ENCODE measurements at places on chromosomes 2 and 18. TPM values are rescaled to one million over a fixed set of nuclear protein-coding genes. Genes with fewer than 3 reads are reported as not detected.

- DNase-seq, result no peak
These were observed 134.1 kb upstream of the EPAS1 start for GRCh38 chr2:46163098-46163430.

GRCh38 chr18:74288730-74289129, 3.0 kb downstream of the CYB5A start:
- no peak for DNase-seq

The INPP5D gene
- total RNA-seq, result 1.8 TPM

The UGT1A5 gene
- not detected for total RNA-seq

DNA sequence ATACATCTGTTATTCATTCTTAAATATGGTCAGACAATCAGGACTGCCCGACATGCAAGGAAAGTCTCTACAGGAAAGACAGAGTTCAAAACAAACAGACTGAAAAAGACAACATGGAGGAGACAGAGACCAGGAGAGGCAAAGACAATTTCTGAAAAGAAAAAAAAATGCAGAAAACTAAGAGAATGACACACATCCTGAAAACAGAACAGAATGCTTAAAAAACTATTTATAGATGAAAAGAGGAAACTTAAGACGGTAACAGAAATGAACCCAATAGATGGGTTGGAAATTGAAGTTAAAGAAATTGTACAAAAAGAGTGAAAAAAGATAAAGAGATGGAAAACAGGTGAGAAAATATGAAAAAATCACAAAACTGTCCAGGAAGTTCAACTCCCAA, 95.7 kb downstream of the BCL2 start:
- no peak for DNase-seq

DNA sequence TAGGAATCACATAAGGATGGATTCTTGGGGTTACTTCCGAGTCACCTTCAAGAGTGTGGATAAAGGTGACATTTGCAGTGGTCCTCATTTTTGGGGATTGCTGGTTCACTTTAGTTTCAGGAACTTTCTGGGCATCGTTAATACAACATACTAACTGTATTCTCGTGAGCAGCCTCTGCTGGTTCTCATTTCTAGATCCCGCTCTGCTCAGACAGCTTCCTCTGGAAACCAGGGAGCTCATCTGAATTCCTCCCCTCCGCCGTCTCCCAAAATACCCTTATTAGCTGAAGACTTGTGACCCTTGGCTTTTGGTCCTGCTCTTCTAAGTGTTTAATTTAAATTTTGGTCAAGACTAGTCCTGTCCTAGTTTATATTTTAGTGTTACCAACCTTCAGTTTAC, 64.5 kb downstream of the ZNF532 start:
- DNase-seq, result no peak

DNA sequence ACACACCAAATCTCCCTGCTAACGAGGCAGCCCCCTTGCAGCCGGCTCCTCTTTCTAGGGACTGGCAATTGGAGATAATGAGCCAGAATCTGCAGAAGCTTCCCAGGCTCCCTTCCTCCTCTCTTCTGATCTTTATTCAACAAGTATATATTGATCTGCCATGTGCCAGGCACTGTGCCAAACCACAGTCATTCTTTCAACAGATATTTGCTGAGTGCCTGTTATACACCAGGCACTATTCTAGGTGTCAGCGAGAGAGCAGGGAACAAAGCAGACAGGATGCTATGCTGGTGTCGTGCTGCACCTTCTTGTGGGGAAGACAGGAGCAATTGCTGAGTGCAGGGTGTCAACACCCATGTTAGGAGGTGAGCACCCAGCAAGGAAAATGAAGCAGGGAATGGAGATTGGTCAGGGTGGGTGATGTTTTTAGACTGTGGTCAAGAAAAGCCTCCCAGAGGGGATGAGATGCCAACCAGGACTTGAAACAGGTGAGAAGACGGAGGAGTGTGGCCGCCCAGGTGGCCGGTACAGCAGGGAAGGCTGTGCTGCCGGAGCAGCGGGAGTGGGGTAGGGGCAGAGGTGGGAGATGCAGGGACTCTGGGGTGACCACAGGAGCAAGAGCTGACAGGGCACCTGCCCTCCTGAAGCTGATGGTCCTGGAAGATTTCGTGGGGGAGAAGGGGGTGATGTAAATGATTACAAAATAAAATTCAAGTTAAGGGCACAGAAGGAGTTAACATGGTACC, 307.6 kb upstream of the RAB12 start:
- DNase-seq, result no peak
